ENCODE measurements at places on chromosomes 1 and 21.

DNA sequence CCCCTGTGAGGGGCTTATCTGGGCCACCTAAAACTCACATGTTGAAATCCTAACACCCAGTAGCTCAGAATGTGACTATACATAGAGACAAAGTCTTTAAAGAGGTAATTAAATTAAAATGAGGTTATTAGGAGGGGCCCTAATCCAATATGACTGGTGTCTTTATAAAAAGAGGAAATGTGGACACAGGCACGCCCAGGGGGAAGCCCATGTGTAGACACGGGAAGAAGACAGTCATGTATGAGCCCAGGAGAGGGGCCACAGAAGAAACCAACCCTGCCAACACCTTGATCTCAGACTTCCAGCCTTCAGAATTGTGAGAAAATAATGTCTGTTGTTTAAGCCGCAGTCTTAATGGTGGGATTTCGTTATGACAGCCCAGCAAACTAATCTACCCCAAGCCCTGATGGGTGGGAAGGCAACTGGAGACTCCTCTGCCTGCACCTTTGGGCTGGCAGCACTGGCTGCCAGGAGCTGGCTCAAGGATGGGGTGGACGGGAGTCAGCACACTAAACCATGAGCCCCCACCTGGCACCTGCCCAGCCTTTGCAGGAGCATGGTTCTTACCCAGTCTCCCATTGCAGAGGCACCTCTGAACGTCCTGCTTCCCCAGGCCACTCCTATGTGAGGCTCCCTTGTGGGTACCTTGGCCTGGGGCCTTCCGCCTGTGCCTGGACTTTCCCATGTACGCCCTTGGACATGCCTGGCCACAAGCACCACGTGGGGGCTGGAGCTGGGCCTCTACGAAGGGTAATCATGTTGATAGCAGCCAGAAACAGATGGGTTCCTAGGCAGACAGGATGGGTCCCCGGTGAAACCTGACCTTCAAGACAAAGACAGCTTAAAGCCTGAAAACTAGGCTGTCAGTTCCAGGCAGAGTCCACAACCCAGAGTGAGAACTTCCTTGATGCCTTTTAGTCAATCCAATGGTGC, 57.1 kb upstream of the DMRTB1 start:
- DNase-seq, result no peak

GRCh38 chr21:39510240-39510639, 58.5 kb downstream of the SH3BGR start:
- DNase-seq, result no peak

- no peak for DNase-seq
Measured at GRCh38 chr1:209240351-209240750, 343.2 kb upstream of the CAMK1G start.

DNA sequence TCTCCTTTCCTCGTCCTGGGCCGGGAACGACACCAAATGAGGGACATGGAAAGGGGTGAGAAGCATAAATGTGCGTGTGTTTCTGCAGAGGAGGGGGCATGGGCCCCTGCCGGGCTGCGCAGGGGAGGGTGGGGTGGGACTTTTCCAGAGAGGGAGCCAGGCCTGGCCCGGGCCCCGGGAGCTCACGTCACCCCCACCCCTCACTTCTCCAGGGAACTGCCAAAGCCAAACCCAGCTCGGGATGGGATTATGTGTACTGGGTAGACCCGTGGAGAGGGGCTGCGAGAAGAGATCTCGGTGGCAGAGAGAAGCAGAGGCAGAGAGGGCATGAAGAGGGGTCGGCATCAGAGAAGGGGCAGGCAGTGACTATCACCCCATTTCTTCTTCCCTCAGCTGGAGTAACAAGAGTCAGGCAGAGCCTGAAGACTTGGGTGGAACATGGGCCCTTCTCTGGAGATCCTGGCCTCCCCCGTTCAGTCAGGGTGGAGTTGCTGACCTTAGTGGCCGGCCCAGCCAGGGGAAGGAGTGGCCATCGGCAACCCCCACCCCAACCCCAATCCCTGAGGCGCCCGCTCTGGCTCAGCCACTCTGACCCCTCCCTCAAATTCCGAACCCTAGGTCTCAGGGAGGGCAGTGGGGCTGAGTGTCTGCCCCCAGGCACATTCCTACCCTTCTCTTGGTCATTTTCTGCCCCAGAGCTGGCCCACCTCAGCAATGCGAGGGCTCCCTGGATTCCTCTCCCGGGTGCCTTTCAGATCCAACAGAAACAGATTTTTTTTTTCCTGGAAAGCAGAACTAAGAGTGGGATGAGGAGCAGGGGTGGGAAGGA, 1.2 kb downstream of the ADAMTSL4 start:
- DNase-seq, result peak; percentile 92

- DNase-seq, result no peak
Measured at GRCh38 chr1:230459465-230459864, 33.3 kb upstream of the PGBD5 start.

DNA sequence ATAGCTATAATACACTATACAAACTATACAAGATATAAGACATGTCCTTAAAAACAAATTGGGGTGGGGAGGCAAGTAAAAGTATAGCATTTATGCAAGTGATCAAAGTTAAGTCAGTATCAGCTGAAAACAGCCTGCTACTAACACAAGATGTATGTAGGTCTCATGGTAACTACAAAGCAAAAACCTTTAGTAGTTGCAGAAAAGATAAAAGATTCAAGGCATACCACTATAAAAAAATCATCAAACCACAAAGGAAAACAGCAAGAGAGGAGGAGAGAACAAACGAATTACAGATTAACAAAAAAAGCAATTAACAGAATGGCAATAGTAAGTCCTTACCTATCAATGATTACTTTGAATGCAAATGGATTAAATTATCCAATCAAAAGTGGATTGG, 22.7 kb downstream of the ERO1B start:
- DNase-seq, result no peak

DNA sequence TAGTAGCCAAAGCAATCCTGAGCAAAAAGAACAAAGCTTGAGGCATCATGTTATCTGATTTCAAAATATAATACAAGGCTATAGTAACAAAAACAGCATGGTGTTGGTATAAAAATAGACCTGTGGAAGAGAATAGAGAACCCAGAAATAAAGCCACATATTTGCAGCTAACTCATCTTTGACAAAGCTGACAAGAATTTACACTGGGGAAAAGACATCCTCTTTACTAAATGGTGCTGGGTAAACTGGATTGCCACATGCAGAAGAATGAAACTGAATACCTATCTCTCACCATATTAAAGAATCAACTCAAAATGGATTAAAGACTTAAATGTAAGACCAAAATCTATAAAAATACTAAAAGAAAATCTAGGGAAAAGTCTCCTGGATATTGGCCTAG, 59.5 kb upstream of the CD55 start:
- no peak for DNase-seq

All from ELF-1 (cell line).